ENCODE measurements at places on chromosomes 11 and 22.

GRCh38 chr11:59510941-59511589 lies at the start of gene OR4D9:
Gene OR4D9, plus strand, starts transcription at chr11:59511539. Its CDS starts 3,374 bp downstream, at chr11:59514913.
- no peak for DNase-seq

GRCh38 chr22:26463101-26463661 lies 20.4 kb downstream of the HPS4 start:
- no peak for DNase-seq

DNA sequence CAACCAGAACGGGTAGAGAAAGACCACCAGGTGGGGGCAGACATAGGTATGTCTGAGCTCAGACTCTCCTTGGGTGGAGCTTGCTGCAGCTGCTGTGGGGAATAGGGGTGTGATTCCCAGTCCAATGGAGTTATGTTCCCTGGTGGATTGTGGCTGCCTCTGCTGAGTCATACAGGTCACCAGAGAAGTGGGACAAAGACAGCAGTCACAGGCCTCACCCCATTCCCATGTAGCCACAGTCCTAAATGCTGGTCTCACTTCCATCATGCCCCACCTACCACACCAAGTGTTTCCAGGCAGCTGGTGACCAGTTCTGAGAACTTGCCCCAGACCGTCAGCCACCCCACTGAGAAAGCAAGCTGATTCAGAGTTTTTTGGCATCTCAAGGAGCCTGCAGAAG lies 17.5 kb downstream of the OR52E5 start:
- no peak for DNase-seq

DNA sequence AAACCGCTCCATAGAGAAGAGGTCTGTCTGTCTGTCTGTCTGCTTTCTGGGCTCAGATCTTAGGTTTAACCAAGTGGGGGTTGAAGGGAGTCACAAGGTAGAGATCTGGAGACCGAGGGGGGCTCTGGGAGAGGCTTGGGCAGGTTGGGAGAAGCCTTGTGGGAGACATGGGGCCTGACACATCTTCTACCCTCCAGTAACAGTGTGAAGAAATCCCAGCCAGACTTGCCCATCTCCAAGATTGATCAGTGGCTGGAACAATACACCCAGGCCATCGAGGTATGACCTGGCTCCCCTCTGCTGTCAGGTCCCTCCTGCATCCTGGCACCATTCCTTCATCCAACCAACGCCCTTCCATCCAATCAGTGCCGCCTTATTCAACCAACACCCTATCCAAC lies 7.4 kb downstream of the PRR33 start:
- no peak for DNase-seq

DNA sequence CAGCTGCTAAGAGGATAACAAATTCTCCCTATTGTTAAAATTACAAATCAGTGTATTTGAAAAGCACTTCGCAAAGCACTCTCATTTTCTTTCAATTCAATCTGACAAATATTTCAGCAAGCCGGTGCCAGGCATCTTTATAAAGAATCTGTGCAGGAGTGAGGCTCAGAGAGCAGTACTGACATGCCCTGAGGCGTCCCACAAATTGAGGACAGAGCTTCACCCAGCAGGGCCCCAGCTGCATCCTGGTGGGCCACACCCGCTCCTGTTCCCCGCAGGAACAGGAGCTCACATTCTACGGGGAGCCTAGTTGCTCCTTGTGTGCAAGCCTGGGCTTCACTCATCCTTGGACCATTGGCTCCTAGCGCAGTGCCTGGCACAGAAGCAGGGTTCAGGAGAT lies 60.9 kb upstream of the EIF3D start:
- DNase-seq, result no peak

DNA sequence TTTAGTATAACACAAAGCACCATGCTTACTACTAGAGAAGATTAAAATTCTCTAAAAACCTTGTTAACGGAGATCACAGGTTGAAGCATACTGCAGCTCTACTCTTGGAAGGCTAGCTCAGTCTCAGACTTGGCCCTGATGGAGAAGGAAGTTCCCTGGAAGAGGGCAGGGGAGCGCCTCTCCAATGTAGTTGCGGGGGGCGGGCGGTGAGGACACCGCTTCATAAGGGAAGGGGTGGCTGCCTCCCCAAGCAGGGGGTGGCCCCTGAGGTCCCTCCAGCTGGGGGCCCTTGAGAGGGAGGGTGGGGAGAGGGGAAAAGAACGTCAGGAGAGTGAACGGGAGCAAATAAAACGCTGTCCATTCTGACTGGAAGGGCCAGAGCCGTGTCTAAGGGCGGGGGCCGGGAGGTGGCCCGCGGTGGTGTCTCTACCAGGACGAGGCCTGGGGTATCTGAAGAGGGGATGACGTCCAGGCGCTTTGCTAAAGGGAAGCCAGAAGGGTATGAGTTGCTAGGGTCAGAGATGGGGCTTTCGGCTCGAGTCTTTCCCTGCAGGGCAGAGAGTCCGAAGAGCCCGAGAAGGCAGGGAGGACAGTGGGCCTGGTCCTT lies 553 bp upstream of the USP47 start:
- DNase-seq, result no peak

- DNase-seq, result no peak
Observed at GRCh38 chr22:32058656-32059260, 15.7 kb downstream of the SLC5A1 start.

- no peak for DNase-seq
Observed at GRCh38 chr11:65773784-65774411, 6.9 kb downstream of the AP5B1 start.

DNA sequence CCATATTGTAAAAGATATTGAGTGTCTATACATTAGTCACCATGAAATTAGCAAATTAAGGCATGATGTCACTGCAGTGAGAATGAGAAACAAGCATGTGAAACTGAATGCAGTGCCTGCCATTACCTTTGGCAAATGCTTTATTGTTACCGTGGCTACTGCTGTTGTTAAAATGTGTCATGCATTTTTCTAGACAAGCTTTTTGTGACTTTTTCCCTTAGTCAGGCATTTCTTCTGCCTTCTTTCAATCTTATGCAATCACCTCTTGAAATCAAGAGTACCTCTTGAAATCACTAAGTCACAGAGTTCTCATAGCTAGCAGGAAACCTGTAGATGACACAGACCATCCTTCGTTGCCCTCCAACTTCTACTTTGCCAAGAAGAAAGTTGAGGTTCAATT lies 461.7 kb upstream of the TENM4 start:
- no peak for DNase-seq

DNA sequence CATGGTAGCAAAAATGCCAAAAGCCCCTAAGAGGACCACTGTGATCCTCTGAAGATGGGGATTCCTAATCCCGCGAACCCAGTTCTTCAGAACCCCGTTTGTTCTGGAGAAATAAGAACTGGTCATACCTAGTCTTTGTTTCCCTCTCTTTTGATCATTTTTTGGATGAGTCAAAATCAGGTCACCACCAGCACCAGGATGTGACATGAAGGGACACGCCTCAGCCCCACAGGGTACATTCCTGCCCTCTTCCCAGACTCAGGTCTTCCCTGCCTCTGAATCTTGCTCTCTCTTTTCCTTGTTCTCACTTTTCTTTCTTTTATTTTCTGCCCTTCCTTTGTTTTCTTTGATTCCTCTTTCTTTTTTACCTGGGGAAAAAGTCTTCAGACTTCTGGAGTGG lies 14.6 kb upstream of the ANO1 start:
- peak; percentile 32 for DNase-seq

DNA sequence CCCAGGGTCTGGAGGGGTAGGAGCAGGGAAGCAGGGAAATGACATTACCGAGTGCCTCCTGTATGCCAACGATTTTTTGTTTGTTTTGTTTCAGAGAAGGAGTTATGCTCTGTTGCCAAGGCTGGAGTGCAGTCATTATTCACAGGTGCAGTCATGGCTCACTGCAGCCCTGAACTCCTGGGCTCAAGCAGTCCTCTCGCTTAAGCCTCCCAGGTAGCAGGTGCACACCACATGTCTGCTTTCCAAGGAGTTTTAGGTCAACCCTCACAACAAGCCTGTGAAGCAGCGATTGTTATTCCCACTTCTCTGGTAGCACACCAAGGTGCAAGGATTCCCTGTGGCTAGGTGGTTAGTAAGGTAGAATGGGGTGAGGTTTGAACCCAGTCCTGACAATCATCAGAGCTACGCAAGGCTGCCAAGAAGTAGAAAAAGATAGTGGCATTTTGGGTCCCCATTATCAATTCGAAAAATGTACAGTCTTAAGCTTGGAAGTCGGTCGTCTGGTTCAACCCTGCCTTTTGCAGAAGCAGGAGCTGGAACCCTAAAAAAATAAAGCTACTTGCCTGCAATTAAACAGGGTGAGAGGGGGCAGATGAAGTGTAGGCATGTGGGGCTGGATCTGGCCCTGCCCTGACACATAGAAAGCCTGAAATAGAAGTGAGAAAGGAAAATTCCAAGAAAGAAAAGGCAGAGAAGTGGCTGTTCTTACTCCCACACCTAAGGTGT lies 9.1 kb downstream of the UCP3 start:
- no peak for DNase-seq

DNA sequence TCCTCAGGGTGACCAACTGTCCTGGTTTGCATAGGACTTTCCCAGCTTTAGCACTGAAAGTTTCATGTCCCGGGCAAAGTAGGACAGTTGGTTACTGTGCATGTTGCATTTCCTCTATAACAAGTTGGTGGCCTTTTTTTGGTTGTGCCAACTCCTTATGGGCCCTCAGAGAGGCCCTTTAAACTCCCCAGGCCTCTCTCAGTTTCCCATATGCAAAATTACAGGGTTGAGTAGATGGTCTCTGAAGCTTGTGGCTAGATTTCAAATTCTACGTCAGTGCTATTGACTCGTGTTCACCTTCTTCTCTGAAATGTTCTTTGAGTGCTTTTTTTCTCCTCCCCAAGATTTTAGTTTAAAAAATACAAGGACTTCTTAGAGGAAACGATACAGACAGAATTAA lies 92.5 kb downstream of the MYO18B start:
- no peak for DNase-seq

DNA sequence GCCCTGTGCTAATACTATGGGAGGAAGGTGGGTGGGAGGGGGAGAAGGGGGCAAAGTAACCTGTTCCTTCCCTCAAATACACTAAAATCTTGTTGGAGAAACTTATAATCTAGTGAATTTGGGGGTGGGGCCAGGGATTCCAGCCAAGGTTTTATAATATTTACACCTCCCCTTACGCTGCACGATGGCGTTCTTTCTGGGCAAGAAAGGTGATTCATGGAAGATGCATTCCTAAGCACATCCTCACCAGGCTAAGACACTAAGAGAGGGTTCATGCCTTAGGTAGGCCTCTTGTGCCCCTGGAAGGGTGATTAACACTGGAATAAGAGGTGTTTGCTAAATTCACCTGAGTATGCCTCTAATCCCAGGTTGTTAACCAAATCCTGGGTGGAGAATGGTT lies 82.6 kb downstream of the BARX2 start:
- DNase-seq, result no peak

DNA sequence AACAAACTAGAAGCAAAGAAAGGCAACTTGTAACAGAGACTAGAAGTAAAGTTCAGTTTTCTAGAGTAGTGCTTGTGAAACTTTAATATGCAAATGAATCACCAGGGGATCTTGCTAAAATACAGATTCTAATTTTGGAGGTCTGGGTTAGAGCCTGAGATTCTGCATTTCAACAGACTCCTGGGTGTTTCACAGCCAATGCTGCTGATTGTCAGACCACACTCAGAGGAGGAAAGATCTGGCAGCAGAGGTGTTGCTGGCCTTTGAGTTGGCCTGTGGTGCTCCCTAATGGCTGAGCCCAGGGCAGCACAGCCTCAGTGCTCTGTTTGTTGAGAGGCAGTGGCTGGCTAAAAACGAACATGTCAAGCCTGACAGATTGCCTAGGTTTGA lies 5.4 kb downstream of the CRY2 start:
- no peak for DNase-seq

DNA sequence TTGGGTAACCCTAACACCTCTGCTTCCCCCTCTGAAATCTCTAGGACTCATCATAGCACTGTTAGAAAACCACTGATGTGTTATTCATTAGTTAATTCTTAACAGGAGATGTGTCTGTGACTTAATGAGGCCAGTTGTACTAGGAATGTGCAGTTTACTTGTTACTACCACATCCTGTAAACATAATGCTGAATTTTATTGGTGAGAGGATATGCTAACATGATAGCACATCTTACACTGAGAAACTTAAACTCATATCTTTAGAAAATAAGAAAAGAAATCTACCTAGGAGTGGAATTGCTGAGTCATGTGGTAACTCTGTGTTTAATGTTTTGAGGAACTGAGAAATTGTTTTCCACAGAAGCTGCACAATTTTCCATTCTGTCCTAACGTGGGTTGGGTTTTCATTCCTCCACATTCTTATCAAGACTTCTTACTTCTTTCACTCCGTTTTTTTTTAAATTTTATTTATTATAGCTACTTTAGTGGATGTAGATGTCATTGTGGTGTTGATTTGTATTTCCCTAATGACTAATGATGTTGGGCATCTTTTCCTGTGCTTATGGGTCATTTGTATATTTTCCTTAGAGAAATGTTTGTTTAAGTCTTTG lies 33.7 kb downstream of the RNF121 start:
- DNase-seq, result no peak

- no peak for DNase-seq
Observed at GRCh38 chr22:34797826-34798225, 268.1 kb upstream of the ISX start.

DNA sequence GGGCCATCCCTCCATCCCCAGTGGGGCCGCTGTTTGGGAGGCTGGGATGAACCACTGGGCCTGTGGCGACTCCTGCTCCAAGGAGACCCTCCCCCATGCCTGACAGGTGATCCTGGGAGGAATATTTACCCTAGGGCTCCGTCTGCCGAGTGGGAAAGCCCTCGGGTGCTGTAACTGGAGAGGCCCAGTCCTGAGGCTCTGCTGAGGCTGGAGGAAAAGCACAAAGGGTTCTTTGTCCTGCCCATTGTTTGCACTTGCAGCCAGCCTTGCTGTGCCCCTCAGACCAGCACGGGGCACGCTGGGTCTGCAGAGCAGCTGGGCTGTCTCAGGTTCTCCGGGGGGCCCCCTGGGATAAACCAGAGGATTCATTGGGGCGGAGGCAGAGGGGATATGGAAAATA lies 321.1 kb downstream of the MN1 start:
- DNase-seq, result no peak

DNA sequence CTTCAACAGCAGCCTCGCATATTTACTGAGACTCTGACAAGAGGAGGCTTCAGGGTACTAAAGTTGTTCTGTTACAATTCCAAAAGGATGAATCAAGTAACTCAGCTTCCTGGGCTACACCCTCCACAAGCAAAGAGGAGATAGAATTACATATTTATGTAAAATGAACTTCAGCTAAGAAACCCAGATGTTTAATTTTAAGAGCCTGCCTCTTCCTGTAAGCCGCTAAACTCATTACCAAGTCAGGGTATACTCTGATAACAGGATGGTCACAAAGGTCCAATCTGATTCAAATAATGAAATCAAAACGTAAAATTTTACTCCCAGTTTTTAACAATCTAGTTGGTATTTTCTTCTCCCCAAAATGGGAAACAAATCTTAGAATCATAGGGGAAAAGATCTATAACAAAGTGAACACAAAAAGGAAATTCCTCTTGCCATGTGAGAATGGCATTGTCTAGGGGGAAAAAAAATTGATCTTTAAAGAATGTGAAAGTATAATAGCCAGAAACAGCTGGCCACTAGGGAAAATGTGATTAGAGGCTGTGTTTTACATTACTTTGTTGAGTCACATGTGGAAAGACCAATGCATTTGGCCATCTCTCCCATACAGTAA lies 30.9 kb downstream of the CHEK2 start:
- DNase-seq, result no peak

Data from LoVo (cell line).